ENCODE measurements at places on chromosomes 3 and 15.

DNA sequence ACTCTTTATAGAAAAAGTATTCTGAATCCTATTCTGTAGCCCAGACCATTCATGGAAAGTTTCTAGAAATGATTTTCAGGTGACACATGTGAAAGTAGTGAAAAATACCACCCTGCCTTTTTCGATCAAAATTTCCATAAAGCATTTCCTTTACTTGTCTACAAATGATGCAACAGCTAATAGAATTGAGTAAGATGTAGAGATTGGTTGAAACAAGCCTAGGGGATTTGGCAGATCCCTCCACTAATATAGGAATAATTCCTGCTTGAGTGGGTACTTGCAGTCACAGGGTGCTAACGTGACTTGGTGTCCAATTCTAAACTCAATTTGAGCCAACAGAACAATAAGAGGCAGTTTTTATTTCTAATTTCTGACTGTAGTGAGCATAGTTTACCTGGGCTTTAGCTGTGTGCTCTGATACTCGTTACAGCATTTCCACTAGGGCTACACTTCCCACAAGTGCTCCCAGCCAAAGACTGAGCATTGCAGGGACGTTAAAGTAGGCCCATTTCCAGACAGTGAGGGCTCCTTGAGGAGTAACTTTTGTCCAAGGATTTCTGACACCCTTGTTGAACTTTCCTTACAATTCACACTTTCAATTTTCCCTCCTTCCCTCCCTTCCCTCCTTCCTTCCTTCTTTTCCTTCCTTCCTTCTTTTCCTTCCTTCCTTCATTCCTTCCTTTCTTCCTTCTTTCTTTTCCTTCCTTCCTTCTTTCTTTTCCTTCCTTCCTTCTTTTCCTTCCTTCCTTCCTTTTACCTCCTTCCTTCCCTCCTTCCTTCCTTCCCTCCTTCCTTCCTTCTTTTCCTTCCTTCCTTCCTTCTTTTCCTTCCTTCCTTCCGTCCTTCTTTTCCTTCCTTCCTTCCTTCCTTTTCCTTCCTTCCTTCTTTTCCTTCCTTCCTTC is 53.9 kb upstream of the TP63 start:
- no peak for DNase-seq

GRCh38 chr3:98551236-98551635 is 19.5 kb downstream of the GPR15 start:
- no peak for DNase-seq

GRCh38 chr3:53123953-53124352 is 6.3 kb downstream of the RFT1 start:
- no peak for DNase-seq

GRCh38 chr15:63046917-63047760 is 4.6 kb downstream of the TPM1 start:
- no peak for DNase-seq

DNA sequence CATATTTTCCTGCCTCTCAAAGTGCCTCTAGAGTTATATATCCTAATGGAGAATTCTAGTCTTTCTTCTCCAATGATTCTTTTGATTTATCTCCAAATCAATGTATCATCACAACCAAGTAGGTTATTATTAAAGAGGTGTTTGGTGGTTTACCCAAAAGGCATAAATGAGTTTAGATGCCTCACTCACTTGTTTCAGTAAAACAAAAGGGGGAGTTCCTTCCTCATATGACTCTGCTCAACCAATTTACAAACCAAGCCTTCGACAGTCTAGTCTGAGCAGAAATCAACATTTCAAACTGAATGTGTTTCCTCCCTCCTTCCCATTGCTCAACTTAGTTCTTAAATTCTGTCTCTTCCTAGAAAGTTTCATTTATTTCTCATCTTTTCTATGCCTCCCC is 116.5 kb downstream of the TNIK start:
- DNase-seq: no peak

- no peak for DNase-seq
Measured at GRCh38 chr15:93469994-93470393, 381.0 kb upstream of the RGMA start.

DNA sequence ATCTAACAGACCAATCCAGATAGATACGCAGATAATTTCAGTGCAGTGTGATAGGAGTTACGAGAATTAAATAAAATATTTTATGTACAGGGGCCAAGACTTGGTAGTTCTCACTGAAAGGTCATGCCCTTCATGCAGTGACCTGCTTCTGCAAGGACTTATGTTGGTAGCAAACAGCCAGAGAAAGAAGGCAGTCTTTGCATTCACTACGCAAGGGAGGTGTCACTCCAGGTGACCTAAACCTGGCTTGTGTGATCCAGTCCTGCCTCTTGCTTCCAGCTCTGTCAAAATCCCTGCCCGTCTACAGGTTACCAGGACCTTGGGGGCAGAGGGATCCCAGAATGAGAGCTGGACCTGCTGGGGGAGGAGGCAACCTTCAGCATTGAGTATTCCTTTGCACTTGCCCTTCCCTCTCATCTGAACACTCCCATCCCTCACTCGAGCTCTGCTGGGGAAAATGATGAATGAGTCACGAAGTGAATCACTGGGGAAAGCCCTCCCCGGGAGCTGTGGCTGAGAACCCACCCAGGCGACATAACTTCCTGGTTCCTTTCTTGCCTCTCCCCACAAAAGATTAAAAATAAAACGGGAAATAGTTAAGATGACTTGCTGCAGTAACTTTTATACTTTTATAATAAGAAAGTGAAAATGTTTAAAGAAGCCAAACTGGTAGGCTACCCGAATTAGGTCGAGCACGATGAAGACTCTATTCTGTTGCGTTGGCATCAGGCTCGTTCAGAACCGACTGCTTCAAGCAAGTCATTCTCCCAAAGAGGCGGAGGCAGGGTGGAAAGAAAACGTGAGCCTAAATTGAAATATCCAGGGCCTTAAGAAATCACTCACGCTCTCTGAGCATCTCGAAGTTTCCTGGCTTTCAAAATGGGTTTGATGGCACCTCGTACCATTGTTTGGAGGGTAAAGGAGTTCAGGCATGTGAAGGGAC is 216.1 kb downstream of the SLCO3A1 start:
- no peak for DNase-seq

DNA sequence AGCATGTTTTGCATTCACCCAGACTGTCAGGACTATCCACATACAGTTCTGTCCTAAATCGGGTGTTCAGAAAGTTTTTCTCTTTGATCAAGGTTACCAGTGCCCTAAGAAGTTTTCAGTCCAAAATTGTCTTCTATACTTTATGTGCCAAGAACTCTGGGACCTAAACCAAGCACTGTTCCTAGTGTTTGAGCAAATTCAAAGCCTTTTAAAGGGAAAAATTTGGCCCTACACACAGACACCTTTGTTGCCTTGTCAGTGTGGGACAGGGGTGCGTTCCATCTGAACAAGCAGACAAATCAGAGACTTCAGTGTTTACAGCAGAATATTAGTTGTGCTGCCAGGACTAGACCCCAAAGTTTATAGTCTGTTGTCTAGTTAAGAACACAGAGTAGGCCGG is 50.6 kb downstream of the DGKG start:
- DNase-seq: no peak

Measured in esophagus squamous epithelium (tissue), 5 donors.